ENCODE measurements at places on chromosomes 1 and 21.

DNA sequence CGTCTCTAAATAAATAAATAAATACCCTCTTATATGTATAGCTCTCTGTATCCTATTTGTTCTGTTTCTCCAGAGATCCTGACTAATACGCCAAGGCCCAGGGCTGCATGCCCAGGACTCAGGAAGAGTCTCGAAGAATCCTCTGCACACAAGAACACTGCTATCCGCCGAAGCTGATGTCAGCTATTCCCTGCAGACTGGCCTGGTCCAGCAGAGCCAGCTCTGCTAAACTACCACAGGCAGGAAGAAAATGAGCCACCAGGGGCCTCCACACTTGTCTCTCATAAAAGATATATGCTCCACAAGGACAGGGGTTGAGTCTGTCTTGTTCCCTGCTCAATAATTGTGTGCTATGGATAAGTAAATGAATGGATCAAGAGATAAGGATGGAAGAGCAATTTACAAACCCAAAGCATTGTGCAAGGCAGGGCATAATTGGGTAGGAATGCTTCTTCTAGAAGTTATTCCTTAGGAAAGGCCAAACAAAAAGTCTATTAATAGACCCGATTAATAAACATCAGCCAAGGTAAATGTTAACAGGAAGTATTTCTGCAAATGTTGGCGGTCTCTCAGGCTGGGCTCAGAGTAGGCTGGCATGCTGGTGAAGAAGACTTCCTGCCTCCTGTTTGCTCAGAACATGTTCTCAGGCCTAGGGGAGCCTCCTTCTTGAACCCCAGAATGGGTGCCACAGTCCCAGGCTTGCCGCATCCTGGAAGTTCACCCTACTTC is 26.3 kb upstream of the MAN1C1 start:
- H3K4me3 ChIP-seq: no peak overlapping the region
- peaks cover 6% of the 10 kb centered on the region for H3K4me1 ChIP-seq
- H3K36me3 ChIP-seq: no peaks in the 10 kb centered on the region
- H3K27me3 ChIP-seq: no peaks in the 10 kb centered on the region

DNA sequence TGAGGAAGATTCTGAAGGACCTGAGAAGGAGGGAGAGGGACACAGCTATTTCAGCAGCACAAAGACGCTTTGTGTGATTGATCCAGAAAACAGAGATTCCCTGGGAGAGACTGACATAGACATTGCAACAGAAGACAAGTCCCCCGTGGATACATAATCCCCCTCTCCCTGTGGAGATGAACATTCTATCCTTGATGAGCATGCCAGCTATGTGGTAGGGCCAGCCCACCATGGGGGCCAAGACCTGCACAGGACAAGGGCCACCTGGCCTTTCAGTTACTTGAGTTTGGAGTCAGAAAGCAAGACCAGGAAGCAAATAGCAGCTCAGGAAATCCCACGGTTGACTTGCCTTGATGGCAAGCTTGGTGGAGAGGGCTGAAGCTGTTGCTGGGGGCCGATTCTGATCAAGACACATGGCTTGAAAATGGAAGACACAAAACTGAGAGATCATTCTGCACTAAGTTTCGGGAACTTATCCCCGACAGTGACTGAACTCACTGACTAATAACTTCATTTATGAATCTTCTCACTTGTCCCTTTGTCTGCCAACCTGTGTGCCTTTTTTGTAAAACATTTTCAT is 161.3 kb upstream of the SGIP1 start:
- H3K27ac ChIP-seq: no peak overlapping the region
- peaks cover 28% of the 10 kb centered on the region for H3K36me3 ChIP-seq
- no peaks in the 10 kb centered on the region for H3K27me3 ChIP-seq
- H3K4me3 ChIP-seq: no peak overlapping the region

DNA sequence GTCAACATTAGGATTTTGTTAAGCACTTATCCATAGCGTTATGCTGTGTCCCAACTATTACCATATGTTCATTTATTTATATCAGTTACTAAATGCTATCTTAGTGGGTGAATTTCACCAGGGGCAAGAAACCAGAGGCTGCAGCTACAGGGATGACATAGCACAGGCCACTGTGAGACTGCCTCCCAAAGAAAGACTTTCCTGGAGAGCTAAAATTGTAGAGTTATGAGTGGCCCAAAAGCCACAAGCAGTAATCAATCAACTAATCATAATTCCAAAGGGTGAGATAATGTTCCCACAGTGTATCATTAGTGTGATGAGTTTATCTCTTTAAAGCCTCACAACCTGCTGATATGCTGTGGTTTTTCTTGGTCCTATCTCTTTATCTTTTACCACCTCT is 3.8 kb upstream of the TGFB2 start:
- no peaks in the 10 kb centered on the region for H3K36me3 ChIP-seq
- no peak overlapping the region for H3K27ac ChIP-seq
- peaks cover 10% of the 10 kb centered on the region for H3K4me1 ChIP-seq

- peak overlapping the region; percentile 78 for H3K27ac ChIP-seq
- peaks cover 59% of the 10 kb centered on the region for H3K4me1 ChIP-seq
Measured at GRCh38 chr1:11790880-11791715, 14.7 kb downstream of the MTHFR start.

- H3K27ac ChIP-seq: no peak overlapping the region
- no peak overlapping the region for H3K4me3 ChIP-seq
- no peak for DNase-seq
- H3K27me3 ChIP-seq: no peaks in the 10 kb centered on the region
Measured at GRCh38 chr1:19169642-19170041, 40.4 kb downstream of the UBR4 start.

DNA sequence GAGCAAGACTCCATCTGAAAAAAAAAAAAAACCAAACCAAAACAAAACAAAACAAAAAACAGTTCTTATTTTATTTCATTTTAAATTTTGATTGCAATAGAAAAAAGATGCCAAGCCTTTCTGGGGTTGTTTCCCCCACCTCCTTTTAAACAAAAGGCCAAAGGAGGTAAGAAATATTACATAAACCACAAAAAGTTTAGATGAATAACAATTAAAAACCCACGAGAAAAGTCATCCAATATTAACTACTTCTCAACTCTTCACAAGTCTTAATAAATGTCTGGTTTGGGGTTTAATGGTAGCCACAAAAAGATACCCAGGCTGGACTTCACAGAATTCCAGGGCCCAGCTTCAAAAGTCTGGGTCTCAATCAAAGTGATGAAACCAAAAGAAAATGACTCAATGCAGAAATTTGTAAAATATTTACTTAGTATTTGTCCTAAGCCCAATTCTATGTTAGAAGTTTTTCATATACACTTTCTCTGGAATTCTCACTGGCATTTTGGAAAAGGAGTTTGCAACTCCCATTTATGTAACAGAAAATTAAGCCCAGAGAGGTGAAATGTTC is 47.0 kb upstream of the SDC3 start:
- peaks cover 24% of the 10 kb centered on the region for H3K4me1 ChIP-seq
- H3K4me3 ChIP-seq: no peak overlapping the region
- H3K27ac ChIP-seq: no peak overlapping the region
- no peaks in the 10 kb centered on the region for H3K27me3 ChIP-seq

DNA sequence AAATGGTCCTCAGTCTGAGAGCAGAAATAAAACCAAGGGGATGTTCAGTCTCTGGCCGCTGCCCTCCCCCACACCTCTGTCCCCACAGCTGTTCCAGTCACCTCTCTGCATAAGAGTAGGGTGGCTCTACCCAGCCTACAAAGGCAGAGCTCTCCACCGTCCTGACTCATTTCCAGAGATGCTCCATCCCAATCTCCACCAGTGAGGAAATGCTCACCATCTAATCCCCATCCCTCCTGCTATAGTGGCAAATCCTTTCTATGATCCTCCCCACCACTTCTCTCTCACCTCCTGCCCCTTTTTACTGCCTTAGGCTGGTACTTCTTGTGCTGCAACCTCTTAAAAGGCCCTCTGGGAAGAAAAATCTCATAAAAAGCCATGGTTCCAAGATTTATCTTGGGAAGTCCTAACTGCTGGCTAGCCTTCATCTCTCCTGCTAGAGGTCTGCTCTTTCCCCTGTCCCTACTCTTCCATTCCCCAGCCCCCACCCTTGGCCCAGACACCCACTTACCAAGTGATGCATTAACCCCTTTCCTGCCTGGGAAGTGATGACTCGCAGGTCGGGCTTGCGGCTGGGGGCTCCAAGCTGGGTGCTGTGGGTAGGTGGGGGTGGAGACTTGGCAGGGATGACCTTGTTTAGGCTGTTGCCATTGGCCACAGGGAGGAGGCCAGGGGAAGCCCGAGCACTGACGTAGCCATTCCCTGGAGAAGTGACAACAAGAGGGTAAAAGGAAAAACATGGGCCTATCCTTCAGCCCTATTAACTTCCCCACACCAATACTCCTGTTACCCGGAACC is 23.9 kb downstream of the MEF2D start:
- DNase-seq: no peak
- H3K4me3 ChIP-seq: no peak overlapping the region
- no peaks in the 10 kb centered on the region for H3K27me3 ChIP-seq
- peak overlapping the region; percentile 13 for H3K27ac ChIP-seq
- H3K36me3 ChIP-seq: peaks cover 88% of the 10 kb centered on the region

DNA sequence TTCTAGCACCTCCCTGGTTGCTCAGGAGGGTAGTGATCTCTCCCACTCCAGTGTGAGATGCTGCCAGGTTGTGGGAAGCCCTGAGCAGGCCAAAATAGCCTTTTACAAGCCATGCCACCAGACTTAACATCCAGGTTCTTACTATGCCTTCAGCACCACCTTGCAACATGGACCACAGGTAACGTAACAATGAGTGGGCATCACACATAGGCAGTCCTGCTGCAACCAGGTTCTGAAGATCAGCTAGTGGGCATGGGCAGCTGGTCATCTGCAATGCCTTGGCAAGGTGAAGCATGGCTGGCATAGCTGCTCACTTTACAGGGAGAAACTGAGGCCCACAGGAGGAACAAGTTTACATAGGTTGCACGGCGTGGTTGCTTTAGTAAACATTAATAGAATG is 40.7 kb downstream of the DHCR24 start:
- no peaks in the 10 kb centered on the region for H3K4me1 ChIP-seq
- DNase-seq: no peak
- H3K27me3 ChIP-seq: no peaks in the 10 kb centered on the region
- H3K36me3 ChIP-seq: peaks cover 3% of the 10 kb centered on the region
- H3K4me3 ChIP-seq: no peak overlapping the region

GRCh38 chr1:209544098-209544497 is 39.4 kb upstream of the CAMK1G start:
- H3K36me3 ChIP-seq: no peaks in the 10 kb centered on the region
- H3K4me1 ChIP-seq: no peaks in the 10 kb centered on the region
- H3K27me3 ChIP-seq: no peaks in the 10 kb centered on the region
- H3K27ac ChIP-seq: no peak overlapping the region
- no peak overlapping the region for H3K4me3 ChIP-seq

DNA sequence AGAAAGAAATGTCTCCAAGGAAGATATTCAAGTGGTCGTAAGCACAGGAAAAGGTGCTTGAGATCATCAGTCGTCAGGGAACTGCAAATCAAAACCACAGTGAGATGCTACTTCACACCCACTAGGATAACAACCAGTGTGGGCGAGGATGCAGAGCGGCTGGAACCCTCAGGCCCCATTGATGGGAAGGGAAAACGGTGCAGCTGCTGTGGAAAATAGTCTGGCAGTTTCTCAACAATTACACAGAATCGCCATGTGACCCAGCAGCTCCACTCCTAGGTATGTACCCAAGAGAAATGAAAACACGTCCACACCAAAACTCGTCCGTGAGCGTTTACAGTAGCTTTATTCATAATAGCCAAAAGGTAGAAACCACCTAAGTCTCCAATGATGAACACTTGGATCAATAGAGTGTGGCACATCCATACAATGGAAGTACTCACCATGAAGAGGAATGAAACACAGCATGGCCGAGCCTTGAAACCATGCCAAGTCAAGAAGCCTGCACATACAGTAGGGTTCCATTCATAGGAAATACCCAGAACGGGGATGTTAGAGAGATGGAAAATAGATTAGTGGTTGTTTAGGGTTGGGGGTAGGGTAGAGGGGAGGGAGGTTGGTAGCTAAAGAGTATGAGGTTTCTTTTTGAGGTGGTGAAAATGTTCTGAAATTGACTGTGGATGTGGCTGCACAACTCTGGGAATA is 6.1 kb downstream of the DFFB start:
- H3K4me3 ChIP-seq: no peak overlapping the region
- H3K36me3 ChIP-seq: peaks cover 8% of the 10 kb centered on the region
- no peaks in the 10 kb centered on the region for H3K27me3 ChIP-seq
- no peak for DNase-seq
- peaks cover 4% of the 10 kb centered on the region for H3K4me1 ChIP-seq

DNA sequence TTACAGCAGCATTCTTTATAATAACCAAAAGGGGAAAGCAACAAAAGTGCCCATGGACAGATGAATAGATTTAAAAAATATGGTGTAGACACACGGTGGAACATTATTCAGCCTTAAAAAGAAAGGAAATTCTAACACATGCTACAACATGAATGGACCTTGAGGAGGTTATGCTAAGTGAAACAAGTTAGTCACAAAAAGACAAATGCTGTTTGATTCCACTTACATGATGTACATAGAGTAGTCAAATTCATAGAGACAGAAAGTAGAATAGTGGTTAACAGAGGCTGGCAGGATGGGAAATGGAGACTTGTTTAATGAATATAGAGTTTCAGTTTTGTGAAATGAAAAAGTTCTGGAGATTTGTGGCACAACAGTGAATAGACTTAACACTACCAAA is 151.4 kb downstream of the CYYR1 start:
- no peak overlapping the region for H3K27ac ChIP-seq
- H3K27me3 ChIP-seq: no peaks in the 10 kb centered on the region
- no peaks in the 10 kb centered on the region for H3K36me3 ChIP-seq
- no peak overlapping the region for H3K4me3 ChIP-seq

DNA sequence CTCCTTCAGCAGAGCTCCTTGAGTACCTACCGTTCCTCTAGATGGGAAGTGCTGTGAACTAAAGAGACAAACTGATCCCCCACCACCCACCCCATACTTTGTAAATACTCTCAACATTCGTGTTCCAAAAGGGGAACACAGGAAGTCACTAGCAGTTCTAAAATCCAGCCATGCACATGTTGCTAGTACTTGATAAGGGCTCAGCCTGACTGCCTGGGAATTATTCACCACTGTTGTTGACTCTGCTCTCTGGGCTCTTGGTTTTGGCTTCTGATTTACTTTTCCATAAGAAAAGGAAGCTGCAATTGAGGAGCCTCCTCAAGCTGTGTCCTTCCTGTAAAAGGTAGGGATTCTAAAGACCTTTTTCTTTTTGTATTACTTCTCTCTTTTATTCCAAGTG is 67.5 kb downstream of the IVNS1ABP start:
- H3K4me1 ChIP-seq: no peaks in the 10 kb centered on the region
- no peaks in the 10 kb centered on the region for H3K27me3 ChIP-seq
- DNase-seq: no peak
- H3K4me3 ChIP-seq: no peak overlapping the region

- no peaks in the 10 kb centered on the region for H3K36me3 ChIP-seq
- no peak for DNase-seq
- no peak overlapping the region for H3K27ac ChIP-seq
- H3K4me3 ChIP-seq: no peak overlapping the region
Measured at GRCh38 chr1:169925505-169926482, 32.1 kb upstream of the SCYL3 start.
